ENCODE measurements at places on chromosomes 2 and 18. TPM values are rescaled to one million over a fixed set of nuclear protein-coding genes. Genes with fewer than 3 reads are reported as not detected.

GRCh38 chr18:9643549-9643948, 29.2 kb upstream of the PPP4R1 start:
- no peaks in the 10 kb centered on the region for H3K27me3 ChIP-seq
- peak overlapping the region; percentile 43 for H3K4me3 ChIP-seq
- peak; percentile 97 for DNase-seq
- H3K27ac ChIP-seq = peak overlapping the region; percentile 94
- peaks cover 29% of the 10 kb centered on the region for H3K4me1 ChIP-seq

DNA sequence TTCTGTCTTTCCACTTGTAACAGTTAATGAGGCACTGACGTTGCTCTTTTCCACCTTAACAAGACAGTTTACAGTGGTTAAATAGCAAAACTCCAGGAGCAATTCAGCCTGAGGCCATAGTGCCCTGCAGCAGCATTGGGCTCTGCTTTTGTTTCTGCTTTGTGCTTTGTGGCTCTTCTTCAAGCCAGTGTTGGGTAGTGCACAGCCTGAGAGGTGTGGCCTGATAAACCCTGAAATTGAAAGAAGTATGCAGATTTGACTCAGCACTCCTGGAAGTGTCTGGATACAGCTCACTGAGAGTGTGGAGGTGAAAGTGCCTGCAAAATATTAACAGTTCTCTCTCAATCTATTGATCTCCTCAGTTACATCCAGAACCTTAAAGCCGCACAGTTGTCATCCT, 63.0 kb downstream of the STK25 start:
- DNase-seq = no peak
- no peaks in the 10 kb centered on the region for H3K27me3 ChIP-seq
- H3K36me3 ChIP-seq = peaks cover 20% of the 10 kb centered on the region
- H3K4me1 ChIP-seq = no peaks in the 10 kb centered on the region

Gene NETO1
- total RNA-seq = not detected

GRCh38 chr2:22282916-22283315, 1102.1 kb upstream of the KLHL29 start:
- H3K4me1 ChIP-seq = no peaks in the 10 kb centered on the region
- no peaks in the 10 kb centered on the region for H3K36me3 ChIP-seq
- H3K27ac ChIP-seq = no peak overlapping the region
- H3K27me3 ChIP-seq = no peaks in the 10 kb centered on the region
- no peak for DNase-seq
- H3K4me3 ChIP-seq = no peak overlapping the region

- H3K27ac ChIP-seq = no peak overlapping the region
- H3K27me3 ChIP-seq = no peaks in the 10 kb centered on the region
- H3K4me1 ChIP-seq = no peaks in the 10 kb centered on the region
- no peak overlapping the region for H3K4me3 ChIP-seq
Measured at GRCh38 chr18:12721495-12722275, 18.8 kb downstream of the PSMG2 start.

Gene UGT1A10
- not detected for total RNA-seq

Gene RGPD8
- total RNA-seq = 16.8 TPM

Gene SCYGR4
- total RNA-seq = not detected

GRCh38 chr2:146730882-146731281, 1113.9 kb upstream of the ACVR2A start:
- no peak overlapping the region for H3K4me3 ChIP-seq
- H3K4me1 ChIP-seq = 0 out of 2 replicates have a peak, but pooled peaks cover 5% of the 10 kb centered on the region
- no peaks in the 10 kb centered on the region for H3K27me3 ChIP-seq
- H3K36me3 ChIP-seq = no peaks in the 10 kb centered on the region
- peak; percentile 40 for DNase-seq
- H3K27ac ChIP-seq = no peak overlapping the region

Gene EVX2
- not detected for total RNA-seq

Gene IL1F10
- not detected for total RNA-seq

GRCh38 chr2:232527905-232528470, 2.0 kb downstream of the CHRND start:
- no peak overlapping the region for H3K27ac ChIP-seq
- DNase-seq = no peak
- H3K4me3 ChIP-seq = no peak overlapping the region

DNA sequence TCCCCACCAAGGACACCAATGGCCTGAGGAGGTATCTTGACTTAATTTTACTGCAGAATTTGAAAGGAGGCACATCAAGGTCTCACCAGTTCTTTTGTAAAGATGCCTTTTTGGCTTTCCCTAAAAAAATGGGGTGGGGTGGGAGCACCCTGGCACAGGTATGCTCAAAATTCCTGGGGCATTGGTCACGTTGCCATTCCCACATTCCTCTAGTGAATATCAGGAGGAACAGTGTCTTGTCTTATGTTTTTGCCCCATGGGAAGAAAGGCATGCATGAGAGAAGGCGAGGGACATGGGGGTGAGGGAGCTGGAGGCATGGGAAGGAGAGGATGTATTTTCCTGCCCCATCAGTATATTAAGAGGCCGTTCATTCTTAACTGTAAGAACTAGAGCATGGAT, 275.3 kb downstream of the CMPK2 start:
- H3K27me3 ChIP-seq = no peaks in the 10 kb centered on the region
- H3K27ac ChIP-seq = no peak overlapping the region
- no peak for DNase-seq
- no peaks in the 10 kb centered on the region for H3K36me3 ChIP-seq

GRCh38 chr2:113132414-113133021, 5.1 kb downstream of the IL1RN start:
- H3K27me3 ChIP-seq = no peaks in the 10 kb centered on the region
- H3K4me1 ChIP-seq = peaks cover 7% of the 10 kb centered on the region
- H3K4me3 ChIP-seq = no peak overlapping the region
- H3K27ac ChIP-seq = no peak overlapping the region
- no peak for DNase-seq
- no peaks in the 10 kb centered on the region for H3K36me3 ChIP-seq

DNA sequence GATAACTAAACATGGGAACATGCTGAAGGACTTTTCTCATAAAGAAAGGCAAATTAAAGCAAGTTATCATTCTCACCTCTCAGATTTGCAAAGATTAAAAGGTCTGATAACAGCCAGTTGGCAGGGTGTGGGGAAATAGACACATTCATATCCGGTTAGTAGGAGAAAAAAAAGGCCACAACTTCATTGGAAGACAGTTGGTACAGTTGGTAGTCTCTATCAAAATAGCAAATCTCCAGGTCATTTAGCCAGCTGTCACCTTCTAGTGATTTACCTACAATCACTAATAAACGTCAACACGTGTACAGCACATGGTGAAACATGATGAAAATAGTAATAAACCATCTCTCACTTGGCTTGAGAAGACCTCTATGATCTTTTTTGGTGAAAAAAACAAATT, 16.6 kb downstream of the INPP5D start:
- H3K4me3 ChIP-seq = no peak overlapping the region
- peaks cover 46% of the 10 kb centered on the region for H3K27me3 ChIP-seq
- no peak overlapping the region for H3K27ac ChIP-seq
- no peaks in the 10 kb centered on the region for H3K4me1 ChIP-seq
- no peaks in the 10 kb centered on the region for H3K36me3 ChIP-seq

GRCh38 chr2:121690095-121690494, 40.8 kb upstream of the CLASP1 start:
- no peaks in the 10 kb centered on the region for H3K27me3 ChIP-seq
- H3K27ac ChIP-seq = no peak overlapping the region
- peak; percentile 28 for DNase-seq
- no peaks in the 10 kb centered on the region for H3K36me3 ChIP-seq
- H3K4me1 ChIP-seq = 0 out of 2 replicates have a peak, but pooled peaks cover 3% of the 10 kb centered on the region
- H3K4me3 ChIP-seq = no peak overlapping the region

DNA sequence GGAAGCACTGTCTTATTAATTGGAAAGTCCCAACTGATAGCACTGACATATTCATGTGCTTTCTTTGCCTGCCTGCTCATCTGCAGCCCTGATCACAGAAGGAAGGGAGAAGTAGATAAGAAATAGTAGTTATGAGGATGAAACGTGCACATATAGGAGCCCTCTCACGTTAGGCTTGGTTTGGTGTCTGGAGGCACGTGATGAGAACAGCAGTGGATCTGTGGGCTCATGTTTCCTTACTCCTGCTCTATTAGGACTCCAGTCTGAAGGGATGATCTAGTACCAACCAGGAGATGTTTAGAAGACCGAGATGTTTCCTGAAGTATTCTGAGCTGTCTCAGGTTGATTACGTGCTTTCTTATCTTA, 84.9 kb downstream of the MAP4K4 start:
- no peak for DNase-seq
- no peaks in the 10 kb centered on the region for H3K36me3 ChIP-seq
- no peak overlapping the region for H3K4me3 ChIP-seq
- peaks cover 10% of the 10 kb centered on the region for H3K4me1 ChIP-seq

GRCh38 chr2:167258712-167259111, 370.4 kb downstream of the XIRP2 start:
- no peak overlapping the region for H3K27ac ChIP-seq
- no peaks in the 10 kb centered on the region for H3K4me1 ChIP-seq
- no peaks in the 10 kb centered on the region for H3K27me3 ChIP-seq
- H3K36me3 ChIP-seq = no peaks in the 10 kb centered on the region
- no peak for DNase-seq
- no peak overlapping the region for H3K4me3 ChIP-seq

Gene AGXT
- total RNA-seq = not detected

DNA sequence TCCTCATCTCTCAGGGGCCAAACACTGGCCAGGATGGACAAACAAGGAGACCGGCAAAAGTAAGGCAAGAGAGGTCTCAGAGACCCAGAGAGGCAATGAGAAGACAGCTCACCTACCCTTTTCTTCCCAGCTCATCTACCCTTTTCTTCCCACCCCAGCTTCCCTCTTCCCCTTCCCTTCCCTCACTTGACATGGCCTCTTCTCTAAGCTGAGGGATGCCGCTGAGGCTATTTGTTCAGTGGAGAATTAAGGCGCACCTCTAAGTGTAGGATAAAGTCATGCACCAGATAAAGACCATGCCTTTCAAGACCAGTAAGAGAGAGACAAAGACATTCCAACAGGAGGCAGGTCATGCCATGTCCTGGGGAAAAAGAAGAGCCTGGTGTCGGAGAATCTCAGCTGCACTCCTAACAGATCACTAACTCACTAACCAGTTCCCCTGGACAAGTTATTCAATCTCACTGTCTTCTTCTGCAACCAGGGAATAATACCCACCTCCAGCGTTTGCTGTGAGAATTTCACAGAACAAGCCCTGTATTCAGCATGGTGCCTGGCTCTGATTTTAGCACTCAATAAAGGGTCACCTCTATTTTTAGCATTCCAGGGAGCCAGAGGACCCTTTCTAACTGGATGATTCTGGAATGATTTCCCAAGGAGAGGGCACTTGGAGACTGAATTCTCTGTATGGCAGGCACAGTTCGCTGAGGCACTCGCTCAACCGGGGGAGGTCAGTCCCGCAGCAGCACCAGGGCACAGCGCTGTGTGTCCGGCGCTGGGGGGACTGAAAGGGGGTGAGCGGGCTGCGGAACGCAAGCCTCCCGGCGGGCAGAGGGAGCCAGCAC, 3.0 kb upstream of the FOSL2 start:
- H3K27me3 ChIP-seq = no peaks in the 10 kb centered on the region
- peak overlapping the region; percentile 95 for H3K4me3 ChIP-seq
- peaks cover 29% of the 10 kb centered on the region for H3K4me1 ChIP-seq
- DNase-seq = no peak

Measured in GM23248 (cell line).